Progenitor cell of endocrine pancreas (in vitro differentiated cells): ENCODE measurements at places on chromosomes 6 and 20.
A peak's percentile ranks its signal among the peaks of the same experiment; 100 is the strongest.

GRCh38 chr6:35474131-35474941, 6.1 kb downstream of the RPL10A start:
- peaks cover 21% of the 10 kb centered on the region for H3K4me1 ChIP-seq
- H3K4me3 ChIP-seq, result no peak overlapping the region
- no peak for DNase-seq
- peaks cover 21% of the 10 kb centered on the region for H3K36me3 ChIP-seq
- H3K27ac ChIP-seq, result no peak overlapping the region

DNA sequence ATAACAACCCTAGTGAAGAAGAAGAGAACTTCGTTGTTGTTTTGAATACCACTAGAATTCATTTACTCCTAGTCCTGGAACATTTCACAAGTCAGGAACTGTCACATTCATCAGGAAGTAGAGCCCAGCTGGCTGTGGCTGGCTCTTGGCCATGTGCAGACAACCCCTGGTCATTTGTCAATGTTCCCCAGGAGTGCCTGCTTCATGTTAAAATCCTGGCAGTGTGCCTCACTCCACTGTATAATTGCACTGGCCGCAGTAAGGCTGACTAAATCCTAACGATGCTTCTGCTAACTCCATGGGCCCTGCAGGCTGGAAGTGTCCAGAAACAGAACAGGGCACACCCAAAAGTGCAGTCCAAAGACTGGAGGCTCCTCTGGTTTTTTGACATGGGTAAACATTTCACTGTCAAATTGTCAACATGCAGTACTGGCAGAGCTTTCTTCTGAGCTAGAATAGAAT, 41.5 kb upstream of the ADGRF1 start:
- H3K4me1 ChIP-seq, result peaks cover 5% of the 10 kb centered on the region
- no peak for DNase-seq
- H3K27me3 ChIP-seq, result no peaks in the 10 kb centered on the region

DNA sequence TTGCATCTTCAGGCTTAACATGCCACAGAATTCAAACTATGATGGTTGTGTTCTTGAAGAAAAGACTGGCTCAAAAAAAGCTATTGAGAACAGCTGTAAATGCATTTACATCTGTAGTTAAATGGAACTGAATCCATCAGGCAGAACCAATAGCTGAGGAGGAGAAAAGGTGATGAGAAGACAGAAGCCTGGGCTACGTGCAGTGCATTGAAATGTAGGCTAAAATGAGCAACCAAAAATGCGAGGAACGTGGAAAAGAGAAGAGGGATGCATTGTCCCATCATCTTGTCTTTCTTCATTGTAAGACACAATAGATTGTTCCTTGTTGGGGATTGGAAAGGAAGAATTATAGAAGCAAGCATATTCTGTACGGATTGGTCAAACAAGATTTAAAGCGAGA, 13.8 kb upstream of the HDDC2 start:
- DNase-seq, result no peak
- H3K4me3 ChIP-seq, result no peak overlapping the region
- no peak overlapping the region for H3K27ac ChIP-seq
- no peaks in the 10 kb centered on the region for H3K27me3 ChIP-seq
- H3K4me1 ChIP-seq, result peaks cover 4% of the 10 kb centered on the region

DNA sequence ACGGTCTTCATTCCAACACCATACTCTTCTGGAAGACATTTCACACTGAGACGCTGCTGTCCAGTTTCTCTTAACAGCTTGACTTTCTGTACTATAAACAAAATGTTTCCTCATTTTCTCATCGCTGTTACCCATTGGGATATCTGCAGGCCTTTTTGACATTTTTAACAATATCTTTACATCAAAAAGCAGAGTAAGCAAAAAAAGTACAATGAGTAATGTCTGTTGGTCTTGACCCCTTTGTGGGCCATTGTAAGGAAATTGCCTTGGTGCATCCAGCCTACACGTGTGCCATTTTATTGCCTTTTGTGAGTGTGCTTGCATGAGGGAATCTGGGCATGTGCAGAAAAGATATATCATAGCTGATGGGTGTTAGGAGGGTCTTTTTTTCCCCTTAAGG, 129.1 kb upstream of the MANEA start:
- H3K4me1 ChIP-seq, result no peaks in the 10 kb centered on the region
- DNase-seq, result no peak
- no peak overlapping the region for H3K4me3 ChIP-seq
- H3K27me3 ChIP-seq, result no peaks in the 10 kb centered on the region
- no peak overlapping the region for H3K27ac ChIP-seq

- H3K4me1 ChIP-seq, result peaks cover 16% of the 10 kb centered on the region
- DNase-seq, result no peak
- peaks cover 6% of the 10 kb centered on the region for H3K27me3 ChIP-seq
- H3K4me3 ChIP-seq, result no peak overlapping the region
- H3K36me3 ChIP-seq, result no peaks in the 10 kb centered on the region
- H3K27ac ChIP-seq, result no peak overlapping the region
Observed at GRCh38 chr6:134245041-134245440, 72.9 kb downstream of the SGK1 start.

- peaks cover 3% of the 10 kb centered on the region for H3K36me3 ChIP-seq
- peak overlapping the region; percentile 93 for H3K27ac ChIP-seq
- no peaks in the 10 kb centered on the region for H3K27me3 ChIP-seq
- DNase-seq, result no peak
- H3K4me1 ChIP-seq, result peaks cover 27% of the 10 kb centered on the region
- H3K4me3 ChIP-seq, result peak overlapping the region; percentile 92
Observed at GRCh38 chr20:49937027-49937929, 1.1 kb downstream of the RNF114 start.

- H3K36me3 ChIP-seq, result no peaks in the 10 kb centered on the region
- no peak for DNase-seq
- no peak overlapping the region for H3K27ac ChIP-seq
- peaks cover 9% of the 10 kb centered on the region for H3K4me1 ChIP-seq
- H3K27me3 ChIP-seq, result peaks cover 5% of the 10 kb centered on the region
Observed at GRCh38 chr20:33463332-33464101, 20.0 kb upstream of the SNTA1 start.

GRCh38 chr6:87670707-87671106, 31.3 kb downstream of the AKIRIN2 start:
- peaks cover 26% of the 10 kb centered on the region for H3K36me3 ChIP-seq
- H3K27ac ChIP-seq, result peak overlapping the region; percentile 21
- H3K4me3 ChIP-seq, result no peak overlapping the region
- no peaks in the 10 kb centered on the region for H3K27me3 ChIP-seq
- H3K4me1 ChIP-seq, result peaks cover 15% of the 10 kb centered on the region

- H3K36me3 ChIP-seq, result no peaks in the 10 kb centered on the region
- no peaks in the 10 kb centered on the region for H3K27me3 ChIP-seq
- H3K4me3 ChIP-seq, result no peak overlapping the region
Observed at GRCh38 chr20:48054051-48054450, 268.8 kb upstream of the SULF2 start.

DNA sequence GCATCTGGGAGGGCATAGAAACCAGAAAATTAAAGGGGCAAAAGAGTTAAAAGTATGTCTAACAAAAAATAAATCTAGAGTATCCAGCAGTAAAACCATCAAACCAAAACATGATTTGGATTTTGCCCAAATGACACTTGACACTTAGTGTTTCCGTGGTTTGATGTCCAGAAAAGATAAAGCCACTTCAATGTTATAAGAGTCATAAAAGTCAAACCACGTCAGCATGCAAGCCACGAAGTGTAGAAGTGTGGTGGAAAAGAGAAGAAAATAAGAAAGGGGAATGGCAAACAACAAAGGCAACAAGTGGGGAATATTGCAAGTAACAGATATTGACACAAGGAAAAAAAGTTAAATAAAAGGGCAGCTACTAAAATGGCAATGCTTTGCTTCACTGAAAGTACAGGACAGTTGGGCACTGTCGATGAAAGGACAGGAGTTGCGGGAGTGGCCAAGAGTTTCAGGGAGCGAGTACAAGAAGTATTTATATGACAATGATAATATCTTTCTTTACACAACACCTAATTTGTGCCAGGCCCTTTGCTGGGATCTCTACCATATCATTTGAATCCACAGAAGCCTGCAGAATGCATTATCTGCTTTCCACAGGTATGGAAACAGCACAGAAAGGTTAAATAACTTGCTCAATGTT, 6.3 kb upstream of the HDDC2 start:
- H3K4me1 ChIP-seq, result no peaks in the 10 kb centered on the region
- peaks cover 5% of the 10 kb centered on the region for H3K27me3 ChIP-seq

DNA sequence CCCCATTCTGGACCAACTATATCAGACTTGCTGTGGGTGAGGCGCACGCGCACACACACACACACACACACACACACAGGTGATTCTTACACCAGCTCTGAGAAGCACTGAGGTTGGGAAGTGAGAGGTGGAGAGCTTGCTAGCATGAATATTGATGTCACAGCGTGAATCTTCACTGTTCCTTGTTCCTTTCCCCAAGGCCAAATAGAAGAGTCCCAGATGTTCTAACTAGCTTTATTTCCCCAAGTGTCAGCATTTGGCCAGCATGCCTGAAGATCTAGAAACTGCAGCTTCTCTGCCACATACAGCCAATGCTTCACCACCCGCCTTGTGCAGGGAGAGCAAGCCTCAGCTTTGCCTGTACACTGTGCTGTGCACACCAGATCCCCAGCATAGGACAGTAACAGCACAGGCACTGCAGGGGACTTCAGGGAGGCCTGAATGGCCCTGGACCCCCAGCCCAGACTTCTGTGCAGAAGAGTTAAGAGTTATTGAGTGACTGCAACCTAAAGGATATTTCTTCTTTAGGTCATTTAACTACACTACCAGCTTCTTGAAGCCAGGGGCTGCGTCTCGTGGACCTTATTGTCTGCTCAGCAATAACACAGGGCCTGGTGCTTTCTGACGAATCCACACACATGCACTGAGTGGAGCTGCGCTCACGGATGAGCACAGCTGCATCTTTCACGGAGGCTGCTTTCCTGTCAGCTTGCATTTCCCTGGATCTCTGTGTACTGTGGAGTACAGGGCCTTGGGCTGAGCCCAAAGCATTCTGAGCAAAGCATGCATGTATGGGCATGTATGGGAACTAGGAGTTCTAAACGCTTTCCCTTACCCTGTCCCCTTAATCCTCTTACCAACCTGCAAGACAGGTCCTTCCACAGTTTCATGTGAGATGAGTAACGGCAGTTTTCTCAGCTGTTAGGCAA, 13.9 kb upstream of the CD93 start:
- H3K27me3 ChIP-seq, result peaks cover 70% of the 10 kb centered on the region
- H3K36me3 ChIP-seq, result no peaks in the 10 kb centered on the region
- no peak overlapping the region for H3K4me3 ChIP-seq
- peaks cover 2% of the 10 kb centered on the region for H3K4me1 ChIP-seq
